ENCODE measurements at places on chromosomes 4 and X.

GRCh38 chr4:1082215-1083182, 30.9 kb downstream of the RNF212 start:
- no peak for DNase-seq

DNA sequence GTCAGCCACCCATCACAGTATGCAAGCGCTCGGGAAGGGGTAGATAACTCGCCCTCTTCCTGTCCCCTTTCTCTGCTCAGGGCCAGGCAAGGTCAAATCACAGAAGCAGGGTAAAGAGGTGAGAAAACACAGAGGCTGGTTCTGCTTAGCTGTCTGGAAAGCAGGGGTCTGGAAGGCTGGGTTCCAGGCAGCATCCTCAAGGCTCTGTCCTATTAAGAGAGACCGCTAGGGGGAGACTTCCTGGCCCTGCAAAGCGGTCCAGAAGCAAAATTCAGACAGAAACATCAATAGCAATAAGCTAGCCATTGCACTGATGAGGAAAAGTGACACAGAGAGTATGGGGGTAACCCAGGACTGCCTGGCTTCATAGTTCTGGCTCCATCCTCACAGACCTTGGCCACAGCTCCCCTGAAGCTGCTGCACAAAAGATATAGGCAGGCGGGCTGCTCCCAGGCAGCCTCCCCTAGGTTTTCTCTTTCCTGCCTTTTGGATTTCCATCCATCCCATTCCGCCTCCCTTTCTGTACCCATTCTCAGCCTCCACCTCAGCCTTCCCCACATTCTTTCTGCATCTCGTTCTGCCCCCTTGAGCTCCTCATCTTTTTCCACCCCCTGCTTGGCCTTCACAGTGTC, 308.5 kb downstream of the EVC2 start:
- DNase-seq = no peak

DNA sequence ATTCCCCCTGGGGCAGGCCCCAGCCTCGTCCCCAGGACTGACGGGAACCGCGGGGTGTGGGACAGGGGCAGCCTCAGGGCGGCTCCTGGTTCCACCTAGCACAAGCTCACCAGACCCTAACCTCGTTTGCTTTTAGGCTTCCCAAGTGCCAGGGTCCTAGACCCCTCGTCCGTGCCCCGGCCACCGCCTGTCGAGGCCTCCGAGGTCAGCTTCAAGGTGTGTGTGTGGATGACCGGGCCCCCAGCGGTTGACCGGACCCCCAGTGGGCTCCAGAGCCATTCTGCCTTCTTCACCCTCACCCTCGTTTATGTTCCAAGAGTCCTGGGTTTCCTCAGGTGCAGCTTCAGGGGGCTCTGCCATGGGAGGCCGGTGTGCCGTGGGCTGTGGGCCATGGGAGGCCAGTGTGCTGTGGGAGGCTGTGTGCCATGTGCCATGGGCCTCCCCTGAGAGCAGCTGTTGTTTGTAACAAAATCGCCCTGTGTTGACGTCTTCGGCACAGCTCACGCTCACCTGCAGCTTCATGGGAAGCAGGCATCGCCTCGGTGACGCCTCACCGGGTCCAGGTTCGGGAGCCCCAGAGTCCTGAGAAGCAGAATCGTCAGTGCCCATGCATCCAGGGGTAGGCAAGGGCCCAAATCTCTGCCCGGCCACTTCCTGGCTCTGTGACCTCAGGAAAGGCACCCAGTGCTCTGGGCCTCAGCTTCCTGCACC, 43.0 kb upstream of the HMX1 start:
- no peak for DNase-seq

GRCh38 chr4:46450556-46450955, 60.6 kb upstream of the GABRA2 start:
- no peak for DNase-seq

GRCh38 chr4:137647375-137647774, 115.1 kb upstream of the PCDH18 start:
- no peak for DNase-seq

- DNase-seq = no peak
Observed at GRCh38 chr4:148091896-148092295, 350.3 kb downstream of the NR3C2 start.

- DNase-seq = no peak
Observed at GRCh38 chr4:53986062-53986461, 78.3 kb downstream of the CHIC2 start.

- DNase-seq = no peak
Observed at GRCh38 chrX:138986866-138987265, 275.3 kb upstream of the FGF13 start.

DNA sequence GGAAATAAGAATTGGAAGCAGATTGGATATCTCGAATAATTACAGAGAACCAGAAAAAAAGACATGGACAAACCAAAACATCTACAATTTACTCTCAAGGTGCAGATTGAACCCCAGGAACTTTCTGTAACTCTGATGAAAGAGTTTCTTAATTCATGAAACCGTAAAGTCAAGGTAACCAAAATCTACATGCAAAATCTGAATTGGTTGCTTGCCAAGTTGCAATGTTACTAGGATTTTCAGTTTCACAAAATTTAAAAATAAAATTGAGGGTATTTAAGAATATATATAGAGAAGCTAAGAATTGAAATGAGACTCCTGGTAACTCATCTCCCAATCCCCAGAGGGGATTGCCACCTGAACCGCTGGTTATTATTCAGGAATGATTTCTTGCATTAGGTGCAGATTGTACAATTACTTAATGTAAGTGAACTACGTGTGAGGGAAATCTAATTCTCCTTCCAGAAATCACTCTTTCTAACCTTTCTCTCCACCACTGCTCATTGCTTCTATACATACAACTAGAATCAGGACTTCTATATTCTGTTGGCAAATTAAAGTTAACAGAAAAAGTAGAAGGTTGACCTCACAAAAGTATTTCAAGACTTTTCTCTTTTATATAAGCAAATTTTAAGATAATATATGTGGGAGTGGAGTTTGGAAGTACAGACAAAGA, 221.5 kb upstream of the NDST4 start:
- no peak for DNase-seq

DNA sequence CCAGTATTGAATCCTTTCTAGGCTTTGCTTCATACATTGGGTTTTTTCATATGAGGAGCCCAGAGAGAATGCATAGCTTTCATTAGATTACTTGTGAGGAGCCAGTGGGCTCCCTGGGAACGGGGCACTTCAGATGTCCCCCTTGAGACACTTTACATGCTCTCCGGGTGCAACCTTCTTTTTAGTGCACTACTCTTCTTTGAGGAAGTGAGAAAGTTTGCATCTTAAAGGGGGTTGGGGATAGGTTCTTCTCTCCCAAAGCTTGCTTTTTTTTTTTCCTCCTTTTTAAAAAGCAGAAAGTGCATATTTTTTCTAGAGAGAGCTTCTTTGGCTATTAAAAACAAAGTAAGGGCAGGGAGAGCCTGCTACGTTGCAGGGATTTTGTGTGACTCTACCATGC, 4.3 kb downstream of the HADH start:
- no peak for DNase-seq

- no peak for DNase-seq
Observed at GRCh38 chrX:85828771-85829170, 218.6 kb downstream of the CHM start.

DNA sequence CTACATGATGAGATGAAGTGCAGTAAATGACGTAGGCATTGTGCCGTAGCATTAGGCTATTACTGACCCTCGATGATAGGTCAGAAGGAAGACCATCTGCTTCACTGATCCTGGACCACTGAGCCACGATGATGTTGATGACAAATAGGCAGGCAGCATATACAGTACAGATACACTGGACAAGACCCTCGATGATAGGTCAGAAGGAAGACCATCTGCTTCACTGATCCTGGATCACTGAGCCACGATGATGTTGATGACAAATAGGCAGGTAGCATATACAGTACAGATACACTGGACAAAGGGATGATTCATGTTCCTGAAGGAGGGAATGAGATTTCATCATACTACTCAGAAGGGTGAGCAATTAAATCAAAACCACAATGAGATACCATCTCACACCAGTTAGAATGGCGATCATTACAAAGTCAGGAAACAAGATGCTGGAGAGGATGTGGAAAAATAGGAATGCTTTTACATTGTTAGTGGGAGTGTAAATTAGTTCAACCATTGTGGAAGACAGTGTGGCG, 50.9 kb downstream of the BEND4 start:
- DNase-seq = no peak

GRCh38 chr4:26806331-26806730, 54.3 kb upstream of the STIM2 start:
- DNase-seq = no peak

- no peak for DNase-seq
Observed at GRCh38 chr4:184100297-184100885, 117.3 kb downstream of the ENPP6 start.

- no peak for DNase-seq
Observed at GRCh38 chr4:181225616-181226261, 1017.5 kb upstream of the TENM3 start.

- no peak for DNase-seq
Observed at GRCh38 chrX:93791304-93791703, 117.3 kb downstream of the FAM133A start.

DNA sequence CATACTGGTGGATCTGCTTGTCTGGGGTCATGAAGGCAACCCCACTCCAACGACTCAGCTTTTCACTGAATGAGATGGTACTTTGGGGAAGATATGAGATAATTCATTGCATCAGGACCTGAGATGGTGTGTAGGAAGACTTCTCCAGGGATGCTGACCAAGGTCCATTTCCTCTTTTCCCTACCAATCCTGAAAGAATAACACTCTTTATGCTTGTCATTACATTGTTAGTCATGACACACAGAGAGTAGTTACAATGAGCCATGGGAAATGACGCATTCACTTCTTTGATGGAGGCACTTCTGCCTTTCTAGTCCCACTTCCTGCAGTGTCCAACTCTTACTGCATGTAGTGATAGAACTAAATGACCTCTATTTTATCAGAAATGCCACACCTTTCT, 58.6 kb downstream of the AREG start:
- DNase-seq = no peak

- no peak for DNase-seq
Observed at GRCh38 chr4:23213198-23213597, 520.5 kb downstream of the GBA3 start.

DNA sequence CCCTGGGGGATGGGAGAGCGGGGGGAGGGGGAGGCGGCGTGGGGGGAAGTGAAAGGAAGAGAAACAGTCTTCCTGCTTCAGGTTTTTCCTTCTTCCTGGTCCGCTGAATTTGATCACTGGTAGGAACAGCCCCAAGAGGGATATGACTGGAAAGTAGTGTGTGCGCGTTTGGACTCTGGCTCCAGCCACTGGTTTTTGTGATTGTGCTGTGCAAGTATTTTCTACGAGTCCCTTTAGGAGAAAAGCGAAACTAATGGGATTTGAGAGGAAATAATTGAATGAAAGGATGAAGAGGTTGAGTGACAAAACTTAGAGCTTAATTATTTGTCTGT, 836 bp downstream of the PRRG1 start:
- DNase-seq = no peak

DNA sequence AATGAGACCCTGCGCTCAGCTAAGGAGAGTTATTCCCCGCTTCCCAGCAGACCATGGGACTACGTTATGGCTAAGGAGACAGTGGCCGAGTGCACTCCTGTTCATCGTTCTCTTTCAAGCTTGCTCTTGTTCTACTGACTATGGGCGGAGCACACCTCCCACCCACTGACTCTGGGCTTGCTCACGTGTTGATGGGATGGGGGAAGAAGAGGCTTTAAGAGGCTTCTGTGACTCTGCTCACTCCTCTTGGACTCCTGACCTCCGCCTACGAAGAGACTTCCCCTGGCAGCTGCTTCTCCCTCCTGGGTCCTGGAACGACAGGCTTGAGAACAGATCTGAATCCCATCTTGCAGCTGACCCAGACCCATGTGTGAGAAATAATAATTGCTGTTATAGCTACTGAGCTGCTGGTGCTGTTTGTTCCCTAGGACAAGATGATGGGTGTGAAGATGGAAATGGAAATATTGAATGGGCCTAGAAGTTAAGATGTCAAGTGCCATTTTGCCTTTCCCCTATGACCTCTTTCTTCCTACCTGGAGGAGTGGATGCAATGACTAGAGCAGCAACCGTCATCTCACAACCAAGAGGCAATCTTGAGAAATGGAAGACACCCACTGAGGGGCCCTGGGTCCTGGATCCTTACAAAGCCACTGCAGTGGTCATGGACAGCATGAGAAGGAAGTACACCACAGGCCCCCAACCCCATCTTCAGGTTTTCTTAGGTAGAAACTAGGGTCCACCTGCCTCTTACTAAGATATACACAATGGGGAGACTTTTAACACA, 38.7 kb upstream of the IRAK1 start:
- no peak for DNase-seq

DNA sequence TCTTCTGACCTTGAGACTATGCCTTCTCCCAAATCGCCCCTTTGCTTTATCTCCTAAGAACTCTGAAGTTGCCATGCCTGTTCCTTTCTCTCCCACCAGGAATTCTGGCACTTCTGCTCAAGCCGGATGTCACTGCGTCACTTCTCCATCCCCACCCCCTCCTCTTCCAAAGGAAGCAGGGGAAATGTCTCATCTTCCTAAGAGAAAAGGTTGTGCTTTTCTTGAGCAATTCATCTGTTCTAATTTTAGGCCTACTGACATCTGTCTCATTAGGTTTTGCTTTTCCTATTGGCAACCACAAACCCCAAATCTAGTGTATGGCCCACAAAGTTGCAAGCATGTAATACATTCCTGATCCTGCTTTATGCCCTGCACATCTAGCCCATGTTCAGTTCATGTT, 163.1 kb upstream of the PLAC1 start:
- no peak for DNase-seq

DNA sequence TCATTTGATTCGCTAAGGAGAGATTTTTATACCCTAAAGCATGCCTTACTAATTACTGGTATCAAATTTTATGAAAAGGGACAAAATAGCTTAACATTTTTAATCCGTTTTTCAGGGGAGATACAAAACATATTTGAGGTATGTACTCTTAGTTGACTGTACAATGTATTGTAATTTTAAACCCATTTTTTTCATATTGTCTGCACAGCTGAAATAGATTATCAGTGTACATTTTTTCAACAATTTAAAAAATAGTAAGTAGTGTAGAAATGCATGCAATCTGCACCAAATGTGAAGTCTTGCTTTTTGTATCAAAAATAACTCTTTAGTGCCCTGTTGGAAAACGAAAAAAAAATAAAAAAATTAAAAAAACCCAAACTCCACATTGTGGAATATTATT, 82.2 kb downstream of the TENM3 start:
- DNase-seq = no peak

DNA sequence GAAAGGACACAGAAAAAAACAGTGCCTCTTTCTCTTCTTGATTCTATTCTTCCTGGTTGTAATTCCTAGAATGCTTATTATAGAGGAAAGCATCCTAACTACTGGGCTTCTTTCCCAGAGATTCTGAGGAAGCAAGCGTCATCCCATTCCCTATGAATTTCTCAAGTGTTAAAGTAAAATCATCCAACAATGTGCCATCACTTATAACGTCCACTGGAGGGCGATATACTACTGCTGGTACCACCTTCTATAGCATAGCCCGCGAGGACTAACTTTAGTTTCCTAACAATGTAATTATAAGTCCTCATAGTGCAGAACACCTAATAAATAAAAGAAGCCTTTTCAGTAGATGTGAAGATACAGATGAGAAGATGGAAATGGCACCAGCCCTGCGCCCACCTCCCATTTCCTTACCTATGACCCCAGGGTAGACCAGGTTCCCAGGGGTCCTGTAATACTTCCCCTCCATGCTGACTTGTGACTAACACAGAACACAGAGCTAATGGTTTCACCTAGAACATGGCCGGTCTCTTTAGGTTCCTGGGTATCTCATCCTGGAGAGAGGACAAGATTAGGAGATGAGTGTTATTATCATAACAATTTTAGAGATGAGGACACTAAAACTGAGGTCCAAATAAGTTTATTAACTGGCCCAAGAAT, 4.2 kb downstream of the CENPVL3 start:
- DNase-seq = peak; percentile 22
